AG10803 (cell line): ENCODE measurements at places on chromosomes 11 and 22.

DNA sequence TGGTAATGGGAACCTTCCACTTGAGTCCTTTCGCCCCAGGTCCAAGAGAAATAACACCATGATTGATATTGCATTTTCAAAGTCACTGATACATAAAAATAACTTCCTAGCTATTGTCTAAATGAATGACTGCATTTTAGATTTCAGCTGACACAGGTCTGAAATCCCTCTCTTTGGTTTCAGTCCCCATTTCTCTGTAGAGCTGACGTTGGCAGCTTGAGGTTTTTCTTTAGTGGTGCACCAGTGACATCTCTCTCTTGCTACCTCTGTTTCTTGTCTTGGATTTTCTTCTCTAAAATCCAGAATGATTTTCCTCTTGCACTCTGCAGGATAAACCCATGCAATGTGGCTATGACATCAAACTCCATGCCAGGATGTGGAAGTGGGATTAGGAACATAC lies 31.7 kb upstream of the SORL1 start:
- DNase-seq = no peak

- no peak for DNase-seq
These were observed 125.0 kb downstream of the CCDC81 start for GRCh38 chr11:86499723-86500129.

GRCh38 chr11:16945671-16946469 lies 68.3 kb downstream of the PLEKHA7 start:
- DNase-seq = peak; percentile 38

GRCh38 chr11:71500601-71501021 lies 26.5 kb upstream of the KRTAP5-7 start:
- DNase-seq = no peak

DNA sequence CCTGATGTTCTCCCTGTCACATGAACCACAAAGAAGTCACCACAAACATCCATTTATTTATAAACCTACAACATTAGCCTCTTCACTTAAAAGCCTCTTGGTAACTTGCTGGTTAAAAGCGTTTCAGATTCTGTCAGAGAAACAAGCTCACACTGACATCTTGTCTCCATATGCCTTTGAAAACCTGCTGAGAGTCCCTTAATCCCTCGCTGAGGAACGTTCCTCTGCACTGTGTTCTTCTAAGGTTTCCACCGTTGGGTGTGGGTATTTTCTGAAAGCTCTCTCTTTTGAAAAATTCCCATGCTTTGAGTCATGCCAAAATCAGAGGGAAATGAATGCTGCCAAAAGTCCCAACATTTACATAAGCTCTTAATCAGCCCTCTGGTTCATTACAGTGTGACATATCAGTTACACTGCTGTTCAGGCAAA lies 149.8 kb downstream of the CCDC34 start:
- DNase-seq = peak; percentile 97

- no peak for DNase-seq
These were observed 10.4 kb downstream of the PISD start for GRCh38 chr22:31651664-31652063.

DNA sequence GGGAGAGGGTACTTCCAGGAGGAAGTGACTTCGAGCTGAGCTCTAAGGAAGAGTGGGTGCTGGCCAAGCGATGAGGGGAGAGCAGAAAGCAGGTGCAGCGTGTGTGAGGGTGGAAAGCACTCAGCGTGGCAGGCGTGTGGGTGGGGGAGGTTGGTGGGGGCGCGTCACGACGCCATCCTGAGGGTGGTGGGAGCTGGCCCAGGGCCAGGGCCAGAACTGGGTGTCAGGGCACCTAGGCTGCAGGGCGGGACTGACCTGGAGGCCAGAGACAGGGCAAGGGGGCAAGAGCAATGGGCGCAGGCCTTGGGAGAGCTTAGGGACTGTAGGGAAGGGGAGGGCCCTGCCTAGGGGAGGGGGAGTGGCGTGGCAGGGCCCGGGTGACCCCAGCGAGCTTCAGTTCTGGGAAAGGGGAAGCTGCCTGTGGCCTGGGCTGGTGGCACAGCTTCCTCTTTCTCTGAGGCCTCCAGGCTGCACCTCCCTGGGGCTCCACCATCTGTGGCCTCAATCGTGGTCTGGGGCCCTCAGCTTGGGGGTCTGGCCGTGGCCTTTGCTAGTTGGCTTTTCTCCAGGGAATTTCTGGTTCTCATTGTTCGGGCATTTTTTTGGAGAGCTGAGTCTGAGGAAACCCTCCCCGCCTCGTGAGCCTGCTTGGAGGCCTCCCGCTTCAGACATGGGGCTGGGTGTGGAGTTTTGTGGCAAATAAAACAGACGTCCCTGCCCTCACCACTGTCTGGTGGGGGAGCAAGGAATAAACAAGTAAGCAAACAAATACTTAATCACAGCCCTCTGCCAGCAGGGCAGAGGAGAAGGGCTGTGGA lies 8.9 kb downstream of the RELT start:
- peak; percentile 18 for DNase-seq

GRCh38 chr11:67006029-67006884 lies 16.7 kb upstream of the SYT12 start:
- DNase-seq = no peak

GRCh38 chr22:41834005-41834944 lies 1.4 kb downstream of the SREBF2 start:
- no peak for DNase-seq

DNA sequence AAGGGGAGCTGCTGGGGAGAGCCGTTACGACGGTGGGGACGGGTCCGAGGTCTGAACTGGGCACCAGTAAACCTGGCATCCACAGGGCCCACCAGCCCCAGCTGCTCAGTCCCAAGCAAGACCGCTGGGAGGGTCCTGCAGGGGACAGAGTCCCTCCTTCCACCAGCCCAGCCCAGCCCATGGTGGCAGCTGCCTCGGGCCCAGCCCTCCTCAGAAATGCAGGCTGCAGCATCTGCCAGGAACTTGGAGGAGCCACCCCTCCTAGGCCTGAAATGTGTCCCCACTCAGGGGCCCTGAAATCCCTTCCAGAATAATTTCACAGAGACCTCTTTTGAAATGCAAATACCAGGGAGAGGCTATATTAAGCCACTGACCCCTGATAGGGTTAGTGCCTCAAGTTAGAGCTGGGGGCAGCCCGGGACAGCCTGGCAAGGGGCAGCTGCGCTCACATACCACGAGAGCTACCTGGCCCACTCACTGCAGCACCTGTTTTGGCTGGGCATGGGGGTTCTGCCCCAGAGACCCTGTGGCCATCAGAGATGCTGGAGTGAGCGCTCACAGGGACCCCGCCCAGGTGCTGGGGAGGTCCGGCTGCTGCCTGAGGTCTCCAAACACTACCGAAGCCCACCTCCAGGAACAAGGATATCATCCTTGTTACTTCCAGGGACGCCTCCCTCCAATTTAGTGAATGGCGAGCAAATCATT lies 53.1 kb downstream of the CELSR1 start:
- DNase-seq = no peak

DNA sequence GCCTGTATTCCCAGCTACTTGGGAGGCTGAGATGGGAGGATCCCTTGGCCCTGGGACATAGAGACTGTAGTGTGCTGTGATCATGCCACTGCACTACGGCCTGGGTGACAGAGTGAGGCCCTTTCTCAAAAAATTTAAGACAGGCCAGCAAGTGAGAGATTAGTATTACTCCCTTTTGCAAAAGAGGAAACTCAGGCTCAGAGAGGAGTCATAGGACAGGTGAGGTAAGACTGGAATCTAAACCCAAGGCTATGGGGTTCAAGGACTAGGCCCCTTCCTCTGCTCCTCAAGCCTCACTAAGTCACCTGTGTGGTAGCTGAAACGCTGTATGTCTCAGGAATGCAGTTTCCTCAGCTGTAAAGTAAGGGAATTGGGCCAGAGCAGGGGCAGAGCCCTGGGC lies 1.6 kb upstream of the P2RY2 start:
- DNase-seq = no peak

GRCh38 chr11:14245444-14245843 lies 113.5 kb downstream of the RRAS2 start:
- no peak for DNase-seq

DNA sequence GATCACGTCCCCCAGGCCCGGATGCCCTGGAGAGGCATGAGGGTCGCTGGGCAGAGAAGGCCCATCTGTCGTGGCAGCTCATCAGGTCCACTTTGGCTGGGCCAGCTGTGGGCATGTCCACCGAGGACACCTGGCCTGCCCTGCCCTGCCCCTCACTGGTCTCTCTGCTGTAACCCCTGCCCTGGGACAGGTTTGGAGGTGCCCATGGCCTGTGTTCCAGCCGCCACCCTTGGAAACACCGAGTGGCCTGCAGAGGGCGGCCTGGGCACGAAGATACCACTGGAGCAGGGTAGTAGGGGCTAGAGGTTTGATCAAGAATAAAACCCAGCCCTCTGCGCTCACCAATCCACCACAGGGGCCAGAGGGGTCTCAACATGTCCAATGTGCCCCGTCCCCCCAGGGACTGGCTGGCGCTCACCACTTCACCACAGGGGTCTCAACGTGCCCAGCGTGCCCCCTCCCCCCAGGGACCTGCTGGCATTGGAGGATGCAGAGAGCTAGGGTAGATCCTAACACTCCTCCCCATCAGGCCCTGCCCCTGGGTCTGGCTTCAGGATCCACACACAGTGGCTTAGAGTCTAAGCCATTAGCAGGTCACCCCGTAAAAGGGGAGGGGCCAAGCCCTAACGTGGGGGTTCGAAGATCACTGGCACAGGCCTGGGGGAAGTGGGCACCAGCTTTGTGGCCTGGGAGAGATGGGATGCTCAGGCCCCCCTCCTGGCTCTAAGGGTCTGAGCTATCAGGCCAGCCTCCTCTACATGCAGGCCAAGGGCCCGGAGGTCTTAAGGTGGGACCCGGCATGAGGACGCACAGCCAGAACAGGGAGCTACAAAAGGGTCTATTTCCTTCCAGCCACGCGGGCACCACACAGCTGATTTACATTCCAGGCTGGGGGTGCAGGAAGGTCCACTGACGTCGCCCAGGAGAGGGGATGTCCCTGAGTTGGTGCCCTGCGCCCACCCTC lies 1.3 kb upstream of the HDAC10 start:
- DNase-seq = peak; percentile 62

- no peak for DNase-seq
These were observed 45.7 kb downstream of the GNB1L start for GRCh38 chr22:19808873-19809478.

DNA sequence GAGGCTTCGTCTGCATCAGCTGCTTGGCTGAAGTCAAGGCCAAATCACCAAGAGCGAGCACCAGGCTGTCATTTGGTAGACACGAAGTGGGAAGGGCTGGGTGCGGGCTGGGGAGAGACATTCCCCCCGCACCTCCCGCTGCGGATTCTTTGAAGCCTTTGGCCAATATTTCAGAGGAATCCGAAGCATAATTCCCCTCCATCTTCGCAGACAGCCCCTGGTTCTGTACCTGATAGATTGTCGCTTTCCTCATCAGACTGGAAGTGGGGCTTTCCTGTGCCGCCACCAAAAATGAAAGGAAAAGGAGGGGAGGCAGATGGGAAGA lies 15.3 kb downstream of the BLID start:
- peak; percentile 86 for DNase-seq

DNA sequence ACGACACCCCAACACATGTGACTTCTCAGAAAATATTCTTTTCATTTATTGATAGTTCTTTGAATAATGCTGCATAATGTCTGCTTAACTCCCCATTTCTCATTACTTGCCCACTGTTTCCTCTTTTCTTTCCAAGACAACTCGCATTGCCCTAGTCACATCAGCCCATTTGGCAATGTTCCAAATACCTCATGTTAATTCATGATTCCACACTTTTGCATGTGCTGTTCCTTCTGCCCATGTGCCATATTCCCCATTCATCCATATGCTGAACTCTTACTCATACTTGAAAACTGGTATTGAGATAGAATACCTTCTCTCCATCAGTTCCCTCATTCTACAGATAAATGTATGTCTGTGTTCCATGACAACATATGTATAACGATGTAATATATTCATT lies 993.7 kb downstream of the OPCML start:
- DNase-seq = no peak

DNA sequence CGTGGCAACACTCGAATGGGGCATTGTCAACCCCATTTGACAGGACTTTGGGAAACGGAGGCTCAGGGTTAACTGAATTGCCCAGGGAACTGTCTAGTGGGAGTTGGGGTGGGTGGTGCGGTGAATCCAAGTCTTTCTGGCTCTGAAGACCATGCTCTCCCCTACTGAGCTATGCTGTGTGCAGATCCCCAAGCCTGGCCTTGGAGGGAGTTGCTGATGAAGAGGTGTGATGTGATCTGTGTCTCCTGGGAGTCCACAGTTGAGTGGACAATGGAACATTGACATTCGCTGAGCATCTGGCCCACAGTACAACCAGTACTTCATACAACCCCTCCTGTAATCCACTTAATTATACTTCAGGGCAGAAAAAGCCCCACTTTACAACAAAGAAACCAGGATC lies 172.2 kb downstream of the ST3GAL4 start:
- no peak for DNase-seq

- no peak for DNase-seq
These were observed 12.4 kb downstream of the MYH9 start for GRCh38 chr22:36375071-36375980.

DNA sequence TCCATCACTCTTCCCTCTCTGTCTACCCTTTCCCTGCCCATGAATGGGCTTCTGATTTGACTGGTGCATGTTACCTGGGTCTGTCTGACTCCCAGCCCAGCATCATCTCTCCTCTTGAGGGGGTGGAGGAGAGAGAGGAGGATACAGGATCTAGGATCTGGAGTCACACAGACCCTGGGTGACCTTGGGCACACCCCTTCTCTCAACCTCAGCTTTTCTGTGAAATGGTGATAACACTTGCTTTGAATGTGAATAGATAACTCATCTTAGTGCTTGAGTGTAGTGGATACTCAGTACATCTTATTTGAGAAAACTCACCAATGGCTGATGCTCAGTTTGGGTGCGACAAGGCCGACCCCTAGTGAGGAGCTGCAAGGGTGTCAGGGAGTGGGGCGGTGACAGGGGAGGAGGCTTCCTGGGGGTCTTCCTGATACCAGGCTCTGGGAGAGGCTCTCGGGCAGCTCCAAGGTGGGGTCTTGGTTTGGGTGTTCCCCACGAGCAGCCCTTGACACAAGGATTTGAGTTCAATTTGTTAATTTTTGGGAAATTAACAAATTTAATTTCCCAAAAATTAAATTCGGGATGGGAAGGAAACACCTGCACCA lies 9.0 kb downstream of the INCENP start:
- no peak for DNase-seq

DNA sequence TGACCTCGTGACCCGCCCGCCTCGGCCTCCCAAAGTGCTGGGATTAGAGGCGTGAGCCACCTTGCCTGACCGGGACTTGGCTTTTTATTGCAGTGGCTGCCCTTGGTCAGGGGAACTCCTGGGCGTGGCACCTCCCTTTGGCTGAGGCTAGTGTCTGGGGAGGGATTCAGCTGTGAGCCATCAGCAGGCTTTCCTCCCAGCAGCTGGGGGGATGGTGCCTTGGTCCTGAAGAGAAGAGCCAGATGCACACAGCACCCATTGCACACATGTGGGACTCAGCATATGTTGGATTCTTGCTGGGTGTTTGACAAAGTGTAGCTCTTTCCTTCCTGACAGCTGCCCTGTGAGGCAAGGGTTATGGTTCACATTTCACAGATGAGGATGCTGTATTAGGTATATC lies 8.4 kb downstream of the CYTH4 start:
- DNase-seq = peak; percentile 73
